ENCODE measurements at places on chromosomes 5 and 9.

DNA sequence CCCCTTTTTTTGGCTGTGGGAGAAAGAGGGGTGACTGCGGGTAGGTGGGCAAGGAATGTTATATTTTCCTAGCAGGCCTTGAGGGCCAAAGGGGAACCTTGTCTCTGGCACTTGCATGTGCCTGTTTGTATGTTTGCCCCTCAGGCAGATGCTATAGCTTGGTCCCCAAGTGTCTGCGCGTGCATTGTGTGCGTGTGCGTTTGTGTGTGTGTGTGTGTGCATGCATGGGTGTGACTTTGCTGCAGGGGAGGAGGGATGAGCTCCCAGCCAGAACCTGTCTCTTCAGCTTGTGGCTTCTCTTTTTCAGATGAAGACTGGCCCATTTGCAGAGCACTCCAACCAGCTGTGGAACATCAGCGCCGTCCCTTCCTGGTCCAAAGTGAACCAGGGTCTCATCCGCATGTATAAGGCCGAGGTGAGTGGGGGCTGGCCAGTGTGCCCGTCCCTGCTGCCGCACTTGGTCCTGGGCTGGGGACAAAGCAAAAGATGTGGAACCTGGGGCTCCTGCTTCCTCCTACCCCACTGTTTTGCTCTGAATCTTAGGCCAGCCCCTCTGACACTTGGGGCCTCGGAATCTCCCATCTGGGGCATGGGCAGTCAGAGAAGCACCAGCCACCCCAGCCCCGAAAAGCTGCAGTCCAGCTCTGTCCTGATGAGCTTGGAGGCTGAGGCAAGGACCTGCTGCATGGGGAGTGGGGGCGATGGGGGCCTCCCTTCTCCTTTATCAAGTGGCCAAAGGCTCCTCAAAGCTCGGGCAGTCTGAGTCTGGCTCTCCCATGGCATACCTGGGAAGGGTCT lies 31.1 kb downstream of the PTPA start:
- DNase-seq = no peak

- DNase-seq = peak; percentile 2
Measured at GRCh38 chr9:106066940-106067524, 372.7 kb downstream of the TMEM38B start.

DNA sequence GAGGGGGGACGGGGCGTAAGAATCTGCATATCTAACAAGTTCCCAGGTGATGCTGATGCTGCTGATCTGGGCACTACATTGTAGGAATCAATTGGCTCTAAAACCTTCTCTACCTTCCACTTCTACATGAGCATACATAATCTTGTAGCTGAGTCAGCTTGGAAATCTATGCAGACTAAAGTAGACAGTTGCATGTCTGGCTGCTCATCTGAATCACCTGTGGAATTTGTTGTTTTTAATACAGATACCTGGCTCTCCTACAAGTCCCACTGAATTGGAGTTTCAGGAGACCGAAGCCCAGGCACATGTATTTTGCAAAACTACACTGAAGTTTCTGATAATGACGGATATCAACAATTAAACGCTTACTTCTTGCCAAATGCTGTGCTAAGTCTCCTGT lies 113.6 kb downstream of the STK32A start:
- no peak for DNase-seq

- no peak for DNase-seq
Measured at GRCh38 chr5:172101547-172102217, 86.3 kb downstream of the STK10 start.

GRCh38 chr9:78121488-78121887 lies 89.9 kb upstream of the GNAQ start:
- DNase-seq = peak; percentile 53

- DNase-seq = no peak
Measured at GRCh38 chr5:97480313-97480712, 297.3 kb upstream of the RIOK2 start.

- no peak for DNase-seq
Measured at GRCh38 chr9:31089549-31090221, 1294.8 kb upstream of the ACO1 start.

DNA sequence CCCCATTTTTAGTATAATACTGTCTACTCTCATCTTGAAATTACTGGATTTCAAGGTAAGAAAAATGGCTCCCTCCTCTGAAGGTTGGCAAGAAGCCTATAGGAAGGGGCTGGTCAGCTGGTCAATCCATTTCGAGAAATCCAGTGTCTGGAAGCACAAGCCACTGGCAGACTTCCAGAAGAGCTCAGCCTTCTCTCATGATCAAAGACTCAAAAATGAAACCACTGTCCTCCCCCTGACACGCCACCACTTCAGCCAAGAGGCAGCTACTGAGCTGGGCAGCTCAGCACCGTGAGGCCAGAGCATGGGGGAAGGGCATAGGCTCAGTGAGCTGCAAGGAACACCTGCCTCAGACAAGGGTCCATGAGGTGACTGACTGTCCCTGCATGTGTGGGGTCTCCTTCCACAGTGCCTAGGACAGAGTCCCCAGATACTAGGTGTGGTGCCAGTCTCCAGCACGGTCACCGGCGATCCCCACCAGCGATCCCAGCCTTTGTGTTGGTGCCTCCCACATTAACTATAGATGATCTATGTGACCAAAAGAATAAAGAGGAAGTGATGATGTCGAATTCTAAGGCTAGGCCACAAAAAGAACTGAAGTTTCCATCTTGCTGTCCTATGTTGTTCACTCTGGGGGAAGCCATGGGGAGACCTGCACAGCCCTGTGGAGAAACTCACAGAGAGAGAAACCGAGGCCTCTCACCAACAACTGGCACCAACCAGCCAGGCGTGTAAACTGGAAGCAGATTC lies 100.1 kb upstream of the LRRTM2 start:
- DNase-seq = peak; percentile 84

DNA sequence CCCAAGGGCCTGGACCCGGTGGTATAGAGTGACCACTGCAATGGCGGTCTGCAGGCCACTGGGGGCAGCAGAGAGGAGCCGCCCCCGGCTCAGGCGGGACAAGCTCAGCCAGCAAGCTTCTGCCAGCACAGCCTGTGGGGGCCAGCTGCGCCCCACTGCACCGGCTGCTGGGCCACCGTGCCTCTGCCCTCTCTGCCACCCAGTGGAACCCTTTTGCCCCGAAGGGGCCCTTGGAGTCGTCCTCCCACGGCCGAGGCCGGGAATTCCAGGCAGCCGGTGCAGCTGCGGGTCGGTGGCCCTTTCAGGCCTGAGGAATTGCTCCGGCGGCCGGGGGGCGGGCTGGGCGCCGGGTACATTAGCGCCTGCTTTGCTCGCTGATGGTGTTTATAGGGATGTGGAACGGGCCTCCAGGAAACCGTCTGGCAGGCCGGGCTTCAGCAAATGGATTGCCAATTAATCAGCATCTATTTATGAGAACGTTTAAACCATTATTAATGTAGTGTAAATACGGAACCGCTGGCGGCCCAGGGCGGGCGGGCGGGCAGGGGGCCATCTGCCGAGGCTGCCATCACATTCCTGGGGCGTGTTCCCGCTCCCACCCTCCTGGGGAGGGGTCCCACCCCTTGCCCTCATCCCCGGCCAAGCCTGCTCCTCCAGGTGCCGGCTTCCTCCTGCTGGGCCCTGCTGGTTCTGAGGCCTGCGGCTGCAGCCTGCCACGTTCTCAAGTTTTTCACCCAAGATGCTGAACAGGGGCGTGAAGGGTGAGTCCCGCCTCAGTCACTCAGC lies 127.4 kb downstream of the BARX1 start:
- DNase-seq = peak; percentile 43

- DNase-seq = peak; percentile 53
Measured at GRCh38 chr5:137360607-137361006, 138.5 kb downstream of the SPOCK1 start.

DNA sequence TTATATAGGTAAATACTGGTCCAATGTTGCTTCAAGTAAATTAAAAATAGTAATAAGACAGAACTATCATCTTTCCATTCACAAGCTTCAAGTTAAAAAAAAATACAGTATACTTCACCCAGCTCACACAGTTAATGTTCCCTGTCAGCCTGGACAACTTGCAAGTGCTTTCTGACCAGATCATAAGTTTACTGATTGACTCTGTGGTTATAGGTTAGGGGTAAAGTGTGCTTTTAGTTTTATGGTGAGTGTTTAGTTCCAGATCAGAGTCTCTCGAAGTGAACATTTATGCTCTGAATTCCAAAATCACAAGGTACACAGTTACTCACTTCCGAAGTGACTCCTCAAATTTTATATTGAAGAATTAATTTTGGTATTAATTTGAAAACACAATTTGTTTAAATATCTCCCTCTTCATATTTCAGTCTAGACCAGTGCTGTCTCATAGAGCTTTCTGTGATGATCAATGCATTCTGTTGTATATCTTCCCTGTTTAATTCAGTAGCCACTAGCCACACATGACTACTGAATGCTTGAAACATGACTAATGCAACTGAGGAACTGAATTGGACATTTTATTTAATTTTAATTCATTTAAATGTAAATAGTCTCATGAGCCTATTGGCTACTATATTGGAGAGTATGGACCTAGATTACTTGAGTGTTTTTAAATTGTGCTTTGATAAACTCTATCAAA lies 90.7 kb downstream of the MEF2C start:
- no peak for DNase-seq

GRCh38 chr5:3393122-3393919 lies 202.3 kb upstream of the IRX1 start:
- DNase-seq = no peak

GRCh38 chr9:70561111-70561510 lies 146.7 kb upstream of the KLF9 start:
- no peak for DNase-seq

DNA sequence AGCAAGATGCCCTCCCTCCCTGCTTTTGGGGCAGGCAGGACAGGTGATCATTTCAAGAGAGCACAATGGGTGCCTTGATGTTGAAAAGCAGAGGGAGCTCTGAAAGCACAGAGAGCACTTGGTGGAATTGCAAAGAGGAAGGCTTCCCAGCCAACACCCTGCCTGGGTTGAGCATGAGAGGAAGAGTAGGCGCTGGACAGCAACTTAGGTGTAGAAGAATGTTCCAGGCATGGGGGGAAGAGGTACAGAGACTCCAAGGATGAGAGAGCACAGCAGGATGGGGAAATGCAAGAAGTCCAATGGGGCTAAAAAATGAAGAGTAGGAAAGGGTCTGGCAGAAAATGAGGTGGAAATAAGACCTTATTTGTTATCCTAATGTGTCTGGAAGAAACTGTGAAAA lies 144.8 kb downstream of the TRIM36 start:
- DNase-seq = no peak

DNA sequence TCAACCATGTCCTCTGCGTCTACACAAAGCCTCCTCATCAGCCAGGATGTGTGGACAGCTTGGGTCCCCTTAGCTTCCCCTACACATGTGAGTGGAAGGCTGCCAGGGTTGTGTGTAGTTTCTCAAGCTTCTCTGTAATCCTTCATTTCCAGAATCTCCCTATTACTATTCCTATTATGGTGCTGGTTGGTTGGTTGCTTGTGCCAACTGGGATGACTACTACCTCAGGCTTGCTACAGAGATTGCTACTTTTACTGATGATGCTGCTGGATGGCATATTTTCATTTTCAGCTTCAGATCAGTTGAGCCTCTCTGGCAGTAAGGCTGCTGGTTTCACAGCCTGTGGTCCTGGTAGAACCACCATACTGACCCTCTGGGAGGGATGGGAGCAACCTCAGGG lies 39.9 kb downstream of the ATG10 start:
- peak; percentile 68 for DNase-seq

GRCh38 chr5:37850226-37850865 lies 10.5 kb upstream of the GDNF start:
- DNase-seq = peak; percentile 85

- DNase-seq = no peak
Measured at GRCh38 chr5:160970605-160971191, 118.7 kb upstream of the ATP10B start.

GRCh38 chr9:97362777-97363545 lies 48.9 kb upstream of the TDRD7 start:
- DNase-seq = no peak

- no peak for DNase-seq
Measured at GRCh38 chr5:6424110-6424659, 24.5 kb upstream of the UBE2QL1 start.

- DNase-seq = no peak
Measured at GRCh38 chr9:81519816-81520495, 169.4 kb downstream of the TLE1 start.

- no peak for DNase-seq
Measured at GRCh38 chr5:158792976-158793375, 306.7 kb downstream of the EBF1 start.
